Ascending aorta (tissue), 2 donors: ENCODE measurements at places on chromosomes 6 and 20. TPM values are rescaled to one million over a fixed set of nuclear protein-coding genes. Genes with fewer than 3 reads are reported as not detected.

OR2H2 gene
- not detected for total RNA-seq

FGD2 gene
- 49.4 TPM for total RNA-seq

CDK5RAP1 gene
- 42.8 TPM for total RNA-seq

KIFC1 gene
- not detected for total RNA-seq

VSX1 gene
- total RNA-seq, result not detected

MOXD1 gene
- total RNA-seq, result 0.75 TPM

CGA gene
- not detected for total RNA-seq

- no peaks in the 10 kb centered on the region for H3K36me3 ChIP-seq
- H3K4me1 ChIP-seq, result no peaks in the 10 kb centered on the region
- no peak overlapping the region for H3K4me3 ChIP-seq
- no peak for DNase-seq
- no peak overlapping the region for H3K27ac ChIP-seq
Measured at GRCh38 chr6:1145768-1146218, 166.1 kb upstream of the FOXQ1 start.

GRCh38 chr6:110269623-110270022 lies 88.5 kb downstream of the METTL24 start:
- H3K4me1 ChIP-seq, result no peaks in the 10 kb centered on the region
- no peaks in the 10 kb centered on the region for H3K27me3 ChIP-seq
- H3K4me3 ChIP-seq, result no peak overlapping the region

DNA sequence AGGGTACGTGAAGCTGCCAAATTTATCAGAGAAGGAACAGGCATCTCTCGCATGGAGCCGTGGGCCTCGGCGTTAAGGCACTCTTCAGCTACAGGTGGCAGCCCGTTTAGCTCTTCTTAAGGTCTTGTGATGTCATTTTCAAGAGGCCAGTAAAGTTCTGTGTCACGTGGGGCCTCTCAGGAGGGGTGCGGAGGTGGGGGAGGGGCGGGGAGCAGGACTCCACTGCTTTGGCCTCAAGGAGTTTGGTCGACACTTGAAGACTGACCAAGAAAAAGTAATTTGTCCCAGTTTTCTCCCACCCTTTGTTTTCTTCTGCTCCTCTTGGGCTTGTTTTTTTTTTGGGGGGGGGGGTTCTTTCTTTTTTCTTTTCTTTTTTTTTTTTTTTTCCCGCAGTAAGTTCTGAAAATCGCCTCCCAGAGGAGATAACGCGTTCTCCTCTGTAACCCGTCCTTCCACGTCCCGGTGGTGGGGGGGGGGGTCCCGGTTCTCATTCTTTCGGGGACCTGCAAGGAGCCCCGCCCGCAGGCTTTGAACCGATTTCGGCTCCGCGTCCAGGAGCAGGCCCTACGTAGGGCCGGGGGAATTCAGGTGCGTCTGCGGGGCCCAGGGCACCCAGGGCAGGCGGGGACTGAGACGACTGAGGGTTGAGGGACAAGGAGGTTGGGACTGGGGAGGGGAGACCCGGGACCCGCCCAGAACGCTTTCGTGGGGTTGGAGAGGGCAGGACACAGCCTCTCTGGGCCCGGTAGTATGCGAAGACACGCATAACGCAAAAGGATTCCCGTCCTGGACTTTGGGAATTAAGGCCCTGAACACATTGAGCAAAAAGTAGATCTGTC lies 26.0 kb downstream of the GPX6 start:
- no peak for DNase-seq
- no peaks in the 10 kb centered on the region for H3K36me3 ChIP-seq

GRCh38 chr6:98831959-98832283 lies 2.5 kb upstream of the POU3F2 start:
- H3K36me3 ChIP-seq, result no peaks in the 10 kb centered on the region
- H3K27me3 ChIP-seq, result peaks cover 47% of the 10 kb centered on the region
- H3K27ac ChIP-seq, result no peak overlapping the region
- H3K4me3 ChIP-seq, result peak overlapping the region; percentile 73

- H3K27me3 ChIP-seq, result no peaks in the 10 kb centered on the region
- no peaks in the 10 kb centered on the region for H3K4me1 ChIP-seq
- H3K27ac ChIP-seq, result no peak overlapping the region
Measured at GRCh38 chr6:47446669-47447330, 30.8 kb upstream of the CD2AP start.

DNA sequence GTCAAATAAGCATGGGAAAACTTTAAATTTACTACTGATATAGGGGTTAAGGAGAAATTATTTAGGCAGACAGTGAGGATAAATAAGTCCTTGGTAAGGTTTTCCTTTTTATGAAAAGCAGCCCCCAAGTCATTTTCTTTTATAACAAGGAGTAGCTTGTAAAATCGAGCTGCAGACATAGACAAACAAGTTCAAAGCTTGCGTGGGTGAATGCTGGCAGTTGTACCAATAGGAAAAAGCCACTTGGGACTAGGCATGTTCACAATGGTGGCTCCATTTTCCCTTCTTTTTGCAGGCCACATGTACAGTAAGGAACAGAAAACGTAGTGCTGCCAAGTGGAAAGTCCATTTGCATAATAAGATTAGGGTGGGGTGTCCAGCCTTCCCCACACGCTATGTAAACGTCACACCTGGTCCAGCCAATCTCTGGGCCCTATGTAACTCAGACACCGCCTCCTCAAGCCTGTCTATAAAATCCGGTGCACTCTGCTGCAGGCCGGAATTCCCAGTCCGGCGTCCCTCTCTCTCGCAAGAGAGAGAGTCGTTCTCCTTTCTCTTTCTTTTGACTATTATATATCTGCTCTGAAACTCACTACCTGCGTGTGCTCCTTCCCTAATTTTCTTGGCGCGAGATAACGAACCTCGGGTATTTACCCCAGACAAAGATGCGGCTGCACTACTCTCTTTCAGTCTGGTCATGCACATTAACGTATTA lies 217.1 kb upstream of the MAN1A1 start:
- no peaks in the 10 kb centered on the region for H3K36me3 ChIP-seq
- no peaks in the 10 kb centered on the region for H3K4me1 ChIP-seq
- no peak overlapping the region for H3K27ac ChIP-seq
- no peak overlapping the region for H3K4me3 ChIP-seq
- H3K27me3 ChIP-seq, result no peaks in the 10 kb centered on the region
- DNase-seq, result no peak

DNA sequence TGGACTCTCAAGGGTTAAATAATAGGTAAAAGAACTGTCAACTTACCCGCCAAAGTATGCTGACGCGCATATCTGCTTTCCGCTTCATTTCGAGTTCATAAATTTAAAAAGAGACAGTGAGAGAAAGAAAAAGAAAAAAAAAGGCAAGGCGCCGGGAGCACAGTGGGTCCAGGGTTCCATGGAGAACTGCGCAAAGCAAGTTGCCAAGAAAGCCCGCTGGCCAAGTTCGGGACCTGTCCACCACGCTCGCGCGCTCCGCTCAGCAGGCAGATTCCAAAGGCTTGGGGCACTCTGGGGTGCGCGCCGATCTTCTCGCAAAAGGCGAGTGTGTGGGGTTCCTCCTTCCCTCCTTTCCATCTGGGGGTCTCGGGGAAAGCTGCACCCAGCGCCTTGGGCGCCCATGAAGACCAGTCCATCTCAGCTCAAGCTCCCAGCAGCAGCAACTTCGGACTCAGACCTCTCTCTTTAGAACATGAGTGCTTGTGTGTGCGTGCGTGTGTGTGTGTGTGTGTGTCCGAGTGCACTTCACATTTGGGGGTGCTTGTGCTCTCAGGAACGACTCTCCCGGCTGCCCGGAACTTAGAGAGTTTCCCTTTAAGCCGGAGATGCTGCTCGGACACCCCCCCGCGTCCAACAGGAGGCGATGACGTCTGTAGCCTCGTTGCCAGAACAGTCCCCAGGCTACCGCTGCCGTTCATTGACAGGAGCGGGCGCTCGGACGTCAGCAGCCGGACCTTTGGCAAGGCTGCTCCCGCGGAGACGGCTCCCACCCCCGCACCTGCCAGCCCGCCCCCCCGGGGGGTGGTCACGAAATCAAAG lies 180.0 kb downstream of the TBXT start:
- no peak overlapping the region for H3K27ac ChIP-seq
- no peaks in the 10 kb centered on the region for H3K27me3 ChIP-seq
- H3K4me1 ChIP-seq, result peaks cover 5% of the 10 kb centered on the region
- peak overlapping the region; percentile 47 for H3K4me3 ChIP-seq
- DNase-seq, result no peak
- no peaks in the 10 kb centered on the region for H3K36me3 ChIP-seq

DNA sequence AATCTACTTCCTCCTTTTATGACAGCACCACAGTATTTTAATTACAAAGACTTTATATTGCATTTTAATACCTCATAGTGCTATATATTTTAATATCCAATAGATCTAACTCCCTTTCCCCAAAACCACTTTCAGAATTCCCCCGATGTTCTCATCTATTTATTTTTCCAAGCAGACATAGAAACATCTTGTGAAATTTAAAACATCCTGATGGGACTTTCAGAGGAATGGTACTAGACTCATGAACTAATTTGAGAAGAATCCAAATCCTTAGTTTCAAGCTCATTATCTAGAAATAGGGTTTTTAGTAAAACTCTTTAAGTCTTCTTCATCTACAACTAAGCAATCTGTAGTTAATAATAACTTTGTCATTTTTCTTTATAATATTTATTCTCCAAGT lies 97.0 kb downstream of the TRERF1 start:
- H3K4me3 ChIP-seq, result no peak overlapping the region
- H3K27me3 ChIP-seq, result no peaks in the 10 kb centered on the region
- H3K36me3 ChIP-seq, result no peaks in the 10 kb centered on the region
- H3K27ac ChIP-seq, result no peak overlapping the region
- no peaks in the 10 kb centered on the region for H3K4me1 ChIP-seq

- DNase-seq, result no peak
- H3K4me1 ChIP-seq, result no peaks in the 10 kb centered on the region
- no peak overlapping the region for H3K4me3 ChIP-seq
- H3K36me3 ChIP-seq, result no peaks in the 10 kb centered on the region
- H3K27ac ChIP-seq, result no peak overlapping the region
- no peaks in the 10 kb centered on the region for H3K27me3 ChIP-seq
Measured at GRCh38 chr6:104349191-104349590, 510.5 kb downstream of the HACE1 start.

- no peaks in the 10 kb centered on the region for H3K27me3 ChIP-seq
- H3K36me3 ChIP-seq, result no peaks in the 10 kb centered on the region
- no peaks in the 10 kb centered on the region for H3K4me1 ChIP-seq
- DNase-seq, result no peak
- no peak overlapping the region for H3K4me3 ChIP-seq
Measured at GRCh38 chr20:48169650-48170225, 384.5 kb upstream of the SULF2 start.

DNA sequence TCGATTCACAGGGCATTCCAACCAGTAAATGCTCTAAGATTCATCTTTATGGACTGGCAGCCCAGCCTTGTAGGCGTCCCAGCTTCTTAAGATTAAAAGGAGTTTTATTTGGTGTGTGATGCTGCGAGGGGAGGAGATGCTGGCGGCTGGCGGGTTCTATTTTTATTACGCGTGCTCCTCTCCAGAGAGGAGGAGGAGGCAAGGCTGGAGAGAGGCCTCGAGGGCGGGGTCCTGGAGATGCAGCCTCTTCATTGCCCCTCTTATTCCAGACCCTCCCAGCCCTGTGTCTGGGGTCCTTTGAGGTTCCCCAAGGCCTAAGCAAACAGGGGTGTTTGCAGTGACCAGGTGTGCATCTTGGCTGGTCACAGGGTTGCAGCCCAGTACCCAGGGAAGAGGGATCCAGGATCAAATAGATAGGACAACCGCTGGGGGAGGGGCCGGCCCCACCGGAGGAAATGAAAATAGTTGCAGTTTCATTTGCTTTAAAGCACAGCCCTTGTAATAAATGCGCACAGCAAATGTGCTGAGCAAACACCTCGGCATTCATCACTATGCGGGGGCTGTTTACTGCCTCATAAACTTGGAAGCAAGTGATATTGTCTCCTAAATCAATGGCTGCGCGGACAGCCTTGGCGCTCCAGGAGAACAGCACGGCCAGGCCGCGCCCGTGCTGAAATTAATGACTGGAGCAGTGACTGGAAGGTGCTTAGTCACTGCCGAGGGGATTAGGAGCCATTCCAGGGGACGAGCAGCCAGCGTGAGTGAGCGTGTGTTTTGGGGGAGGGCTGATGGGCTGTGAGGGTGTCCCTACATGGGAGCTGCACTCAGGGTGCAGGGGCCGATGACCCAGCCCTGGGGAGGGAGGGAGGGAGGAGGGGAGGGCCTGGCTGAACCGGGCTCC lies 83.0 kb downstream of the TMEM242 start:
- peak; percentile 58 for DNase-seq
- H3K36me3 ChIP-seq, result no peaks in the 10 kb centered on the region
- H3K4me3 ChIP-seq, result peak overlapping the region; percentile 34
- peaks cover 22% of the 10 kb centered on the region for H3K4me1 ChIP-seq
- no peaks in the 10 kb centered on the region for H3K27me3 ChIP-seq
- peak overlapping the region; percentile 92 for H3K27ac ChIP-seq

DNA sequence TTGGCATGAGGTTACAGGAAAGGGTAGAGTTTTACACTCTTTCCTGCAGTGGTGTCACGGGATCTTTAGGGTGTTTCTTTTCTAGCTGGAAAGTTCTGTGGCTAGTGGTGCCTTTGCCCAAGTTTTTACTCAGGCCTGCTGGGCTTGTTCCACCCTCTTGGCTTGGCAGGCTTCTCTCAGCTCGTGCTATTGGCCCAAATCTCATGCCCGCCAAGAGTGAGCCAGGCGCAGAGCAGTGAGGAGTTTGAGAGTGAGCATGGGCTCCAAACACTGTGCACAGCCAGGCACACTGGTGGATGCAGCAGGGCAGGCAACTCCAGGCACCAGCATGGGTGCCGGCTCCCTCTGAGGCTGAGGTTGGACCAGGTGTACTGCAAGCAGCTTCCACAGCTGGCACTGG lies 206.5 kb downstream of the SAMD5 start:
- no peaks in the 10 kb centered on the region for H3K36me3 ChIP-seq
- no peak overlapping the region for H3K27ac ChIP-seq
- DNase-seq, result no peak
- H3K27me3 ChIP-seq, result no peaks in the 10 kb centered on the region
- no peaks in the 10 kb centered on the region for H3K4me1 ChIP-seq

DNA sequence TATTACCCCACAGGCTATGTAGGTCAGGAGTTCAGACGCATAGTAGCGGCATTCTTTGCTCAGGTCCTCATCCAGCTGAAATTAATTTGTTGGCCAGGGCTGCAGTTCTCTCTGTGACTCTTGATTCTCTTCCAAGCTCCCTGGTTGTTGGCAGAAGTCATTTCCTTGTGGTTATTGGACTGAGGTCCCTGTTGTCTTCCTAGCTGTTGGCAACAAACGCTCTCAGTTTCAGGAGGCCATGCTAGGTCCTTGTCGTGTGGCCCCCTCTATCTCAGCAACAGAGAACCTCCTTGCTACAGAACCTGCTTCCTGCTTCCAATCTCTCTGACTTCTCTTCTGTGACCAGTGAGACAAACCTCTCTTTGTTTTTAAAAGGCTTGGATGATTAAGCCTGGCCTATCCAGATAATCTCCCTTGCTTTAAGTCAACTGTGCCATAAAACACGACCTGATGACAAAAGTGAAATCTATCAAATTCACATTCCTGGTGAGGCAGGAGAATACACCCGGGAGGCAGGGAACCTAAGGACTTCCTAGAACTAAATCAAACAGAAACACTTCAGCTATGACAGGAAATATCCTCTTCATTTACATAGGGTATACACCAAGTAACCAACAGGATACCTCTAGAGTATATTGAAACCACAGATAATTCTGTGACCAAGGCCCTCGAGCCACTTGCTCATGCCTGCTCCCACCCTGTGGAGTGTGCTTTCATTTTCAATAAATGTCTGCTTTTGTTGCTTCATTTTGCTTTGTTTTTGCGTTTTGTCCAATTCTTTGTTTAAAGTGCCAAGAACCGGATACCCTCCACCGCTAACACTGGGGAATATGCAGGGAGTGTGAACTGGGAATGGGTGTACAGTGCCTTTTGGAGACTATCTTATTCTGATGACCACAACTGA lies 196.0 kb downstream of the BTBD3 start:
- H3K4me1 ChIP-seq, result no peaks in the 10 kb centered on the region
- no peak for DNase-seq
- H3K4me3 ChIP-seq, result no peak overlapping the region
